ENCODE measurements at places on chromosomes 1 and 21. TPM values are rescaled to one million over a fixed set of nuclear protein-coding genes. Genes with fewer than 3 reads are reported as not detected.
A peak's percentile ranks its signal among the peaks of the same experiment; 100 is the strongest.

The IRF6 gene
- 0.10 TPM for total RNA-seq

The PGBD5 gene
- not detected for total RNA-seq

The FGGY gene
- total RNA-seq = 7.0 TPM

- peak; percentile 44 for DNase-seq
- peaks cover 27% of the 10 kb centered on the region for H3K4me1 ChIP-seq
- peak overlapping the region; percentile 66 for H3K4me3 ChIP-seq
- peaks cover 24% of the 10 kb centered on the region for H3K36me3 ChIP-seq
Observed at GRCh38 chr1:10324627-10325026, 74.2 kb upstream of the PGD start.

DNA sequence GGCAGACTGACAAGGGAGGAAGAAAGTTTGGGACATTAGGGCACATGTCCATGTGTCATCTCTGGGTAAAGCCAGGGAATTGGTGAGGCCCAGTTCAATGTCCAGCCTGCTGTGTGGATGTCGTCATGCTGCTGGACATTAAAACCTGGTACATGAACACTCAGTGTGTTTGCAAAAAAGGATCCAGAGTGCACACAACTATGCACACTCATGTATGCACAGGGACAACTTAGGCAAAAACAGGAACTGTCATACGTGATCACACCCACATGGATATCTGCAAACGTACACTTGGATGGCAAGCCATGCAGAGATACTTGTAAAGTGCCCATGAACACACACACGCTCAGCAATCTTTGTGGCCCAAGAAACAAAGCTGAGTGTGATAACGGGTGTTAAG, 47.9 kb upstream of the NEK2 start:
- no peaks in the 10 kb centered on the region for H3K4me1 ChIP-seq
- peaks cover 8% of the 10 kb centered on the region for H3K27me3 ChIP-seq

- DNase-seq = no peak
- H3K36me3 ChIP-seq = no peaks in the 10 kb centered on the region
- peaks cover 7% of the 10 kb centered on the region for H3K4me1 ChIP-seq
- H3K27me3 ChIP-seq = peaks cover 7% of the 10 kb centered on the region
- H3K4me3 ChIP-seq = no peak overlapping the region
- no peak overlapping the region for H3K27ac ChIP-seq
Observed at GRCh38 chr21:44482581-44483287, 27.4 kb downstream of the LRRC3 start.

GRCh38 chr1:183777328-183777727, 27.6 kb upstream of the RGL1 start:
- H3K27ac ChIP-seq = no peak overlapping the region
- H3K4me3 ChIP-seq = no peak overlapping the region
- no peak for DNase-seq
- H3K4me1 ChIP-seq = no peaks in the 10 kb centered on the region
- H3K36me3 ChIP-seq = peaks cover 5% of the 10 kb centered on the region

DNA sequence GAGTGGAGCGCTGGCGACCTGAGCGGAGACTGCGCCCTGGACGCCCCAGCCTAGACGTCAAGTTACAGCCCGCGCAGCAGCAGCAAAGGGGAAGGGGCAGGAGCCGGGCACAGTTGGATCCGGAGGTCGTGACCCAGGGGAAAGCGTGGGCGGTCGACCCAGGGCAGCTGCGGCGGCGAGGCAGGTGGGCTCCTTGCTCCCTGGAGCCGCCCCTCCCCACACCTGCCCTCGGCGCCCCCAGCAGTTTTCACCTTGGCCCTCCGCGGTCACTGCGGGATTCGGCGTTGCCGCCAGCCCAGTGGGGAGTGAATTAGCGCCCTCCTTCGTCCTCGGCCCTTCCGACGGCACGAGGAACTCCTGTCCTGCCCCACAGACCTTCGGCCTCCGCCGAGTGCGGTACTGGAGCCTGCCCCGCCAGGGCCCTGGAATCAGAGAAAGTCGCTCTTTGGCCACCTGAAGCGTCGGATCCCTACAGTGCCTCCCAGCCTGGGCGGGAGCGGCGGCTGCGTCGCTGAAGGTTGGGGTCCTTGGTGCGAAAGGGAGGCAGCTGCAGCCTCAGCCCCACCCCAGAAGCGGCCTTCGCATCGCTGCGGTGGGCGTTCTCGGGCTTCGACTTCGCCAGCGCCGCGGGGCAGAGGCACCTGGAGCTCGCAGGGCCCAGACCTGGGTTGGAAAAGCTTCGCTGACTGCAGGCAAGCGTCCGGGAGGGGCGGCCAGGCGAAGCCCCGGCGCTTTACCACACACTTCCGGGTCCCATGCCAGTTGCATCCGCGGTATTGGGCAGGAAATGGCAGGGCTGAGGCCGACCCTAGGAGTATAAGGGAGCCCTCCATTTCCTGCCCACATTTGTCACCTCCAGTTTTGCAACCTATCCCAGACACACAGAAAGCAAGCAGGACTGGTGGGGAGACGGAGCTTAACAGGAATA, 4.2 kb downstream of the TFAP2E start:
- DNase-seq = peak; percentile 84
- peaks cover 6% of the 10 kb centered on the region for H3K36me3 ChIP-seq
- H3K27me3 ChIP-seq = peaks cover 21% of the 10 kb centered on the region
- peak overlapping the region; percentile 79 for H3K27ac ChIP-seq

DNA sequence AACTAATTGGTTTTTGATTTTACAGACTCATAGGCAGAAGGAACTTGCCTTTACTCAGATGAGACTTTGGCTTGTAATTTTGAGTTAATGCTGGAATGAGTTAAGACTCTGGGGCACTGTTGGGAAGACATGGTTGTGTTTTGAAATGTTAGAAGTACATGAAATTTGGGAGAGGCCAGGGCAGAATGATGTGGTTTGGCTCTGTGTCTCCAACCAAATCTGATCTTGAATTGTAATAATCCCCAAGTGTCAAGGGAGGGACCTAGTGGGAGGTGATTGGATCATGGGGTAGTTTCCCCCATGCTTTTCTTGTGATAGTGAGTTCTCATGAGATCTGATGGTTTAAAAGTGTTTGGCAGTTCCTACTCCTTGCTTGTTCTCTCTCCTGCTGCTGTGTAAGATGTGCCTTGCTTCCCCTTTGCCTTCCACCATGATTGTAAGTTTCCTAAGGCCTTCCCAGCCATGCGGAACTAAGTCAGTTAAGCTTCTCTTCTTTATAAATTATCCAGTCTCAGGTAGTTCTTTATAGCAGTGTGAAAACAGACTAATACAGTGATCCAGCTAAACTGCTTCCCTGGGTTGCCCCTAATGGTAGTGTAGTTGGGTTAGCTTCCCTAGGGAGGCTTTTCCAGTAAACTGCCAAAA, 10.2 kb downstream of the CPT2 start:
- DNase-seq = no peak
- peaks cover 79% of the 10 kb centered on the region for H3K36me3 ChIP-seq
- H3K27ac ChIP-seq = no peak overlapping the region
- no peaks in the 10 kb centered on the region for H3K27me3 ChIP-seq
- no peaks in the 10 kb centered on the region for H3K4me1 ChIP-seq
- no peak overlapping the region for H3K4me3 ChIP-seq

DNA sequence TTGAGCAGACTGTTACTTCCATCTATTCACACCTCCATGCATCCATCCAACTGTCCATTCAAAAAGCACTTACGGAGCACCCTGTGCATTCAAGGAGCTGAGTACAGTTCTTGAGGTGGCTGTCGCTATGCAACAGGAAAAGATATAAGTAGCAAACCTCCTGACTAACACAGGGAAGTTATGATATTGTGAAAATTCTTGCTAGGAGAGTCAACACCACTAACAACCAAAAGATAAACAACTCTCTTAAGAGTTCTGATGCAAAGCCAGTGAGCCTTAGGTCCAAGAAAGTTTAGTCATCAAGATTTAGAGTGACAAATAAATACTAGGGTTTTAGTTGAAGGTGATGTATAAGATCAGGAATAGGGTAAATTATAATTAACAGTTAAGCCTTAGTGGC, 44.5 kb upstream of the TRIM45 start:
- no peak overlapping the region for H3K4me3 ChIP-seq
- DNase-seq = no peak
- H3K36me3 ChIP-seq = no peaks in the 10 kb centered on the region

DNA sequence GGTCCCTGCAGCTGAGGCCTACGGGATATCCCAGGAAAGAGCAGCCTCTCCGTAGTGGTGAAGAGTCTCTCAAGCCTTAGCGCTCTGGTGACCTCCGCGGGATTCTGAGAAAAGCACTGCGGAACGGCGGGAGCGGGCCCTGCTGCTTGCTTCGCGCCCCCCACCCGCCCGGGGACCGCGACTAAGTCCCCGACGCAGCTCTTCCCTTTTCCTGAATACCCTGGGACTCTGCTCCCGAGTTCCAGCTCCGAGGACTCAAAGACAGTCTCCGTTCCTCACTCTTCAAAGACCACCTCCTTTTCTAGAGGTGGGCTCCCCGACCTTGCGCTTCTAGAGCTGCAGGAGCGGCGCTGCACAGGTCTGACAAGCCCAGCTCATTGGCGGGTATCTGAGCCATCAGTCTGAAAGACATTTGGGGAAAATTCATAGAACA, 3.6 kb upstream of the PRRX1 start:
- peaks cover 70% of the 10 kb centered on the region for H3K27me3 ChIP-seq
- H3K27ac ChIP-seq = no peak overlapping the region
- no peak overlapping the region for H3K4me3 ChIP-seq
- H3K4me1 ChIP-seq = peaks cover 14% of the 10 kb centered on the region
- no peaks in the 10 kb centered on the region for H3K36me3 ChIP-seq

Measured in activated CD4-positive, alpha-beta memory T cell treated with anti-CD3 and anti-CD28 coated beads, Interleukin-2, amount 10 ng/mL, durations not matched to agents 7 days and 5 days (primary cell).